Suprapubic skin (tissue), 4 donors: ENCODE measurements at places on chromosomes 16 and 17. TPM values are rescaled to one million over a fixed set of nuclear protein-coding genes. Genes with fewer than 3 reads are reported as not detected.

GDPD1 gene
- total RNA-seq = 3.9 TPM

DNA sequence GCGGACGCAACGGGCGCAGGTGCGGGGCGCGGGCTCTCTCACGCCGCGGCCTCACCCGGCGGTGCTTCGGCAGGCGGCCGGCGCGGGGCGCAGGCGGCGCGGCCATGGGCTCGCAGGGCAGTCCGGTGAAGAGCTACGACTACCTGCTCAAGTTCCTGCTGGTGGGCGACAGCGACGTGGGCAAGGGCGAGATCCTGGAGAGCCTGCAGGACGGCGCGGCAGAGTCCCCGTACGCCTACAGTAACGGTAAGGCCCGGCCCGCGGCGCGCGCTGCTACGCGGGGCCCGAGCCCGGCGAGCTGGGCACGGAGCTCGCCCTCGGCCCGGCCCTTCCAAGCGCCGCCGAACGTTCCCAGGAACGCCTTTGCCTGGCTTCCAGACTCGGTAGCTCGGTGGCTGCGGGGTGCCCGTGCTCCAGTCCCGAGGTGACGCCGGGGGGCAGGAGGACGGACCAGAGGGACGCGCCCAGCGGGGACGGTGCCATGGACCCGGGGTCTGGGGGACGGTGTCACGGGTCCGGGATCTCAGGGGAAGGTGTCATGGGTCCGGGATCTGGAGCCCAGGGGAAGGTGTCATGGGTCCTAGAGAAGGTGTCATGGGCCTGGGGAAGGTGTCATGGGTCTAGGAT, 435 bp downstream of the RAB40C start:
- no peak for DNase-seq

MYH13 gene
- not detected for total RNA-seq

CDH5 gene
- 18.9 TPM for total RNA-seq

- no peak for DNase-seq
These were observed 75.5 kb downstream of the SOCS1 start for GRCh38 chr16:11180489-11180888.

DNA sequence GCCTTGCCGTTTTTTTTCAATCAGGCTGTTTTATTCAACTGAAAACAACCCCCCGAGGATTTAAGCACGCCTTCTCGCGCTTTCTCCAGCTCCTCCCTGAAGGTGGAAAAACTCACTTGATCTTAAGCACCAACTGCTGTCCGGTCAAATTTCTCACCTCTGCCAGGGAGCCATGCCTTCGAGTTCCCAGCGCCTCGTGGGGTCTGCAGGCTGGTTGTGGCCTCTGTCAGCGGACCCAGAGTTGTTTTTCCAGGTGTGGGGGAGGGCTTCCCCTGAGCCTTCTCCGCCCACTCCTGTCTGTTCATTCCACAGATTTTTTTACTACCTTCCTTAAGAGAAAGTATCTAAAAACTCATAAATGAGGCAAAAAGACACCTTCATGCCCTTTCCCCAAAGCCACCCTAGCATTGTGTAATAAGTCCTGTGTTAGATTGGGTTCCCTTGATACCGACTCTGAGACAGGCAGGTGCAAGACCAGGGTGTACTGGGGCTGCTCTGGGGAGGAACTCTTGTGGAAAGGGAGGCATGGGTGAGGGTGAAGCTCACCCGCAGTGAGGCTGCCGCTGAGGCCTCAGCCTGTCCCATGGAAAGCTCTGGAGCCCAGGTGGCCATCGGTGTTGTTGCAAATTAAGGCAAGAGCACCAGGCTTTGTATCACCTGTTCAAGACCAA, 101.6 kb downstream of the AXIN2 start:
- DNase-seq = no peak

DNA sequence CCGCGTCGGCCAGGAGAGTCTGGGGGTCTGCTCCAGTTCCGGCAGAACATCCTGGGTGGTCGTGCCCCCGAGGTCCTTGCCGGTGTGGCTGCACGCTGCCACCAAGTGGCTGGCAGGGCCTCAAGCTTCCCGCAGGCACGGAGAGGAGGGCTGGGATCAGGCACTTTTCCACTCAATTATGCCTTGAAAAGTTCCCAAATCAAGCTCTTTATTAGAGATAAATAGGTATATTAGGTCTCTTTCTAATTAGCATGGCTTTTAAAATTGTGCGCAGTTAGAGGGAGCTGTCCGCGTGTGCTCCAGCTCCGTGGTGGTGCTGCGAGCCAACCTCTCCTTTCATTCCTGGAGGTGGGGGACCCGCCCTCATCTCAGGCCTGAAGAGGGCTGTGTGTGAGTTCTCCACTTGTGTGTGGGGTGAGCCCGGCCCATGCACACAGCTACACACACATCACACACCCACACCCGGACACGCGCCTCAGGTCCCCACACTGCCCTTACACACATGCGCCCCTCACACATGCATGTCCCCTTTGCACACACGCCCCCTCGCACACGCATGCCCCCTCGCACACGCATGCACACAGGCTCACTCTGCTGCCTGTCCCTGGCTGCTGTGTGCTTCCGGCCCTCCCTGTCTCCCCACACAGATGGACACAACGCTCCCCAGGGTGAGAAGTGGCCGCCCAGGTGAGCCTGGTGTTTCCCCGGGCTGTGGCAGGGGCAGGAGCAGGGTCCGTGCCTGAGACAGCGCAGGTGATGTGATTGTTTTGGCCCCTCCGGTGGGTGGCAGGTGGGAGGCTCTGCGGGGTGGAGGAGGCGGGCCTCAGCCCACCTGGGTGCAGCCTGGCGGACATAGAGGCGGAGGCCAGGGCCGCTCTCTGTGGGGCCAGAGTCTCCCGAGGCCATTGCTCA, 28.8 kb downstream of the CACNA1H start:
- no peak for DNase-seq

HBA2 gene
- 282 TPM for total RNA-seq
